Panc1 (cell line): ENCODE measurements at places on chromosomes 2 and 18. TPM values are rescaled to one million over a fixed set of nuclear protein-coding genes. Genes with fewer than 3 reads are reported as not detected.

DNA sequence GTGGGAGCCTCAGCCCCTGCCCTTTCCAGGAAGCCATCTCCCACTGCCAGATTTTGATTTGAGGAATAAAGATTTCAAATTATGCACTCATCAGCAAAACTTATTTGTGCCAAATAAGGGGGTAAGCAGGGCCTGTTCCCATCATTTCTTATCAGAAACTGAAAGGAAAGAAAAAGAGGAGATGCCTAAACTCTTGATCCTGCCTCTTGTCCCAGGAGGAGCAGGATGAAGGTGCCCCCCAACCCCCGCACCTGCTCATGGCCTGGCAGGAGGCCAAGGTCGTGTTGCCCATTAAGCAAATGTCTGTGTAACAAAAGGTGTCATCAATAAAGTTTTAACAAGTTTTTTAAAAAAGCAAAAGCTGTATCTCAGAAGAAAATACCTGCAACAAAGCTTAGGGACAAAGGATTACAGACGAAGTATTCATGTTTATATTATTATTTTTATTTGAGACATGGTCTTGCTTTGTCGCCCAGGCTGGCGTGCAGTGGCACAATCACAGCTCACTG, 80.0 kb downstream of the INPP5D start:
- no peaks in the 10 kb centered on the region for H3K36me3 ChIP-seq
- no peak for DNase-seq
- H3K27me3 ChIP-seq: no peaks in the 10 kb centered on the region
- no peak overlapping the region for H3K27ac ChIP-seq
- H3K4me3 ChIP-seq: no peak overlapping the region

GRCh38 chr2:73640511-73640911, 1.7 kb downstream of the NAT8 start:
- DNase-seq: no peak
- no peaks in the 10 kb centered on the region for H3K4me1 ChIP-seq
- H3K36me3 ChIP-seq: no peaks in the 10 kb centered on the region
- no peak overlapping the region for H3K27ac ChIP-seq
- no peaks in the 10 kb centered on the region for H3K27me3 ChIP-seq
- no peak overlapping the region for H3K4me3 ChIP-seq

GRCh38 chr2:140863713-140864112, 1267.1 kb downstream of the LRP1B start:
- H3K27ac ChIP-seq: no peak overlapping the region
- DNase-seq: peak; percentile 39
- no peaks in the 10 kb centered on the region for H3K27me3 ChIP-seq
- H3K4me3 ChIP-seq: no peak overlapping the region
- H3K4me1 ChIP-seq: no peaks in the 10 kb centered on the region

DNA sequence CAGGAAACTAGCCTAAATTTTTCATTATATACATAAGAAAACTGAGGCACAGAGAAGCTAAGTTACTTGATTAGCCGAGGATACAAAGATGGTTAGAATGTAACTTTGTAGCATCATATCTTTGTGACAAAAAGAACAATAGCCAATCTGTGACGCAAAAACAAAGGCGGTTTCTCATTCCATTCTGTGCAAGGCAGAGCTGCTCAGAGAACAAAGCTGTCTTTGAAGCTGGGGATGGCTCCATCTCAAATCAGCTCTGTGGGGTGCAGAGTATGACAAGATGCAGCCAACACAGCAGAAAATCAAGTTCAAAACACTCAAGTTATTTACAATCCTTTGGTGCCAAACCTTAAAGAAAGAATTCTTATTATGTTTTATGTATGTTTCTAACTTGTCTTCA, 81.9 kb upstream of the VWC2L start:
- no peak overlapping the region for H3K27ac ChIP-seq
- no peaks in the 10 kb centered on the region for H3K4me1 ChIP-seq
- no peak for DNase-seq
- H3K27me3 ChIP-seq: no peaks in the 10 kb centered on the region
- no peaks in the 10 kb centered on the region for H3K36me3 ChIP-seq
- no peak overlapping the region for H3K4me3 ChIP-seq

DNA sequence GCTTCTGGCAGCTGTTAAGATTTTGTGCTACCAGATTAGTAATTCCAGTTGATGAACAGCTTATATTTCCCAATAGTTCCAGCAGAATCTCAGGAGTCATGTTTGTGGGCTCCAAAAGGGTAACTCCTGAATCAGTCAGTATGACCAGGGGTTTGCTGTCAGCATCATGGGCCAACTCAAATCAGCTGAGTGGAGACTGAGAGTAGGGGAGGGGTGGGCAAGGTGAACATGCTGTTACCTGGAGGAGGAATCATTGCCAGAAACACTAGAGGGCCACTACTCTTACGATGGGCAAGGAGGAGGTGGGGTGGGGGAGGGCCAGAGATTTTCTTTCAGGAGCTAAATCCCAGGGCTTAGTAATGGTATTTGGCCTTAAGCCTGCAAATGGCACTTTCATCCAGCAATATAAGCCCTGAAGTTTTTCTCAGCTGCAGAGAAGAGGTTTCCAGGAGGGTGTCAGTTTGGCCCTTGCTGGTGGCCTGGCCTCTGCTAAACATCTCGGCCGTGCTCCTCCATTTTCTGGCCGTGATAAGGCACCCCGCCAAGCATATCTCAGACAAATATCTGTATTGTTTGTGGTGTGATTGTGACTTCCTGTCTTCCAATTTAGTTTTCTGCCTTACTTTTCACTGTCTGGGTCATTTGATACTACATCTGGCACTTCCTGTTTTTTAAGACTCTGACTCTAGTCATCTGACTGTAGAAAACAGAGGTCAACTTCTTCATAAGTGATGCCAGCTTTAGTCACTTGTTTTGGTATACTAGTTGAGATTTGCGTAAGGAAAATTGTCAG, 120.5 kb upstream of the CXCR4 start:
- H3K36me3 ChIP-seq: no peaks in the 10 kb centered on the region
- H3K4me3 ChIP-seq: no peak overlapping the region
- DNase-seq: peak; percentile 8
- no peaks in the 10 kb centered on the region; the same call in 1 of the 2 replicates for H3K27me3 ChIP-seq

- H3K27me3 ChIP-seq: peaks cover 5% of the 10 kb centered on the region; the same call in 1 of the 2 replicates
- no peaks in the 10 kb centered on the region for H3K36me3 ChIP-seq
- no peak overlapping the region for H3K4me3 ChIP-seq
- H3K4me1 ChIP-seq: no peaks in the 10 kb centered on the region
Observed at GRCh38 chr2:30744823-30745222, 62.4 kb downstream of the CAPN13 start.

DNA sequence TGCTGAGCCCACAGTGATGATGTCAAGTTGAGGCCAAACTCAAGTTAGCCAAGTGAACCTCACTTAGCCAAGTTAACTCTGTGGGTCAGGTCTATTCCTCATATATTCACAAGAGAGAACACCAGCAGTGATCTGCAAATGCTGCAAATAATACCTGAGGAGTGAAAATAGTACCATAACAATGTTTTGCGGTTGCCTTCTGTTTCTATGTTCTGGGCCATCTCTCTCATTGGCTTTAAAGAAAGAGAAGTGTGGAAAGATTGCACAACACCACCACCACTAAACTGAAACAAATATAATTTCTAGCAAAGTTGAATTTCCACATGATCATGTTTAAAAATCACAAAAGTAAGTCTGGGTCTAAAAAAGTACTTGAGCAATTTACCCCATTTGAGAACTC, 211.1 kb upstream of the GALNT5 start:
- H3K4me3 ChIP-seq: no peak overlapping the region
- H3K36me3 ChIP-seq: no peaks in the 10 kb centered on the region
- H3K4me1 ChIP-seq: no peaks in the 10 kb centered on the region

The GREB1 gene
- total RNA-seq: 0.90 TPM

DNA sequence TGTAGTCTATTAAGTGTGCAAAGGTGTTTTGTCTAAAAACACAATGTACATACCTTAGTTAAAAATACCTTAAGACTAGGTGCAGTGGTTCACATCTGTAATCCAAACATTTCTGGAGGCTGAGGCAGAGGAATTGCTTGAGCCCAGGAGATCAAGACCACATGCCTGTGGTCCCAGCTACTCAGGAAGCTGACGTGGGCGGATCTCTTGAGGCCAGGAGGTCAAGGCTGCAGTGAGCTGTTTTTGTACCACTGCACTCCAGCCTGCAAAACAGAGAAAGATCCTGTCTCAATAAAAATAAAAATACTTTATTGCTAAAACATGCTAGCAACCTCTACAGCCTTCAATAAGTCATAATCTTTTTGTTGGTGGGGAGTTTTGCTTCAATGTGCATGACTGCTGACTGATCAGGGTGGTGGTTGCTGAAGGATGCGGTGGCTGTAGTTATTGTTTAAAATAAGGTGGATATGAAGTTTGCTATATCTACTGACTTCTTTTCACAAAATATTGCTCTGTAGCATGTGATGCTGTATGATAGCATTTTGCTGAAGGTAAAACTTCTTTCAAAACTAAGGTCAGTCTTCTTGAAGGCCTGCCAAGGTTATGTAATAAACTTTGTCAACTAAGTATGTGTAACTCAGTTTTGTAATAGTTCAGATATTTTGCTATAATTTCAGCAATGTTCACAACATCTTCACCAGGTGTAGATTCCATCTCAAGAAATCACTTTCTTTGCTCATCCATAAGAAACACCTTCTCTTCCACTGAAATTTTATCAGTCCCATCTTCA, 1238.0 kb upstream of the NRXN1 start:
- H3K27me3 ChIP-seq: no peaks in the 10 kb centered on the region
- no peaks in the 10 kb centered on the region for H3K4me1 ChIP-seq
- H3K36me3 ChIP-seq: no peaks in the 10 kb centered on the region

The TMEM169 gene
- total RNA-seq: 0.74 TPM

- peaks cover 14% of the 10 kb centered on the region for H3K4me1 ChIP-seq
- peak overlapping the region; percentile 75 for H3K27ac ChIP-seq
- H3K27me3 ChIP-seq: no peaks in the 10 kb centered on the region
Observed at GRCh38 chr2:168490015-168490874, 34.2 kb downstream of the CERS6 start.

DNA sequence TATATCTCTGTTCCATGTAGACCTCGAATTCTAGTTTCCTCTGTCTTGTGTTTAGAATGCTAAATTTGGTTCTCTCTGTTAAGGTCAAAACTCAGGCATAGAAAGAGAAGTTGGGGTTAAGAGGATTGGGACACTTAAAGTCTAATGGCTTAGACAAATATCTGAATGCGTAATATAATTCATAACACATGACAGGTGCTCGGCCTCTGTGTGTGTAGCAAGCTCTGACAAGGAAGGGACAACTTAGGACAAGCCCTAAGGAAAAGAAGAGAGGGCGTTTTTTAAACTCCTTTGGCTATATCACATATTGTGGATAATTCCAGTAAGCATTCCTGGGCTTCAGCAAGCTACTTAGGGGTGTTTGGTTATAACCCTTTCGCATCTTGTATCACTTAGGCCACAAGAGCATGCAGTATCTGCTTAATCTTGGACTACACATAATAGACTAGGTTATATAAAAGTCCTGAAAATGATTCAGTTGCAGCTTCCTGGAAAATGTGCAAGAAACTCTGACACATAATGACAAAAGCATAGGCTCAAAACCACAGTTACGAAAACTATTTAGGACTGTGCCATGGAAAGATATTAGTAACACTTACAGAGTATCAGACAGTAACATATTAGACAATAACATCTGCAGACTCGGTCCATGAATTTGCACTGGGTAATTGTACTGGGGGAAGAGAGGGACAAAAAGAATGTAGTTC, 16.1 kb upstream of the CREB1 start:
- peak; percentile 87 for DNase-seq
- H3K4me3 ChIP-seq: no peak overlapping the region
- no peak overlapping the region for H3K27ac ChIP-seq
- H3K36me3 ChIP-seq: no peaks in the 10 kb centered on the region

- no peaks in the 10 kb centered on the region for H3K4me1 ChIP-seq
- H3K36me3 ChIP-seq: peaks cover 2% of the 10 kb centered on the region; the same call in 1 of the 2 replicates
- H3K27me3 ChIP-seq: peaks cover 8% of the 10 kb centered on the region
- peak overlapping the region; percentile 61 for H3K4me3 ChIP-seq
- DNase-seq: no peak
- H3K27ac ChIP-seq: no peak overlapping the region
Observed at GRCh38 chr18:2907550-2908135, 60.8 kb downstream of the EMILIN2 start.

GRCh38 chr2:242046206-242046826, 176.8 kb downstream of the RTP5 start:
- no peaks in the 10 kb centered on the region for H3K36me3 ChIP-seq
- H3K4me1 ChIP-seq: no peaks in the 10 kb centered on the region
- no peak for DNase-seq
- H3K4me3 ChIP-seq: no peak overlapping the region
- H3K27ac ChIP-seq: no peak overlapping the region
- H3K27me3 ChIP-seq: peaks cover 9% of the 10 kb centered on the region

DNA sequence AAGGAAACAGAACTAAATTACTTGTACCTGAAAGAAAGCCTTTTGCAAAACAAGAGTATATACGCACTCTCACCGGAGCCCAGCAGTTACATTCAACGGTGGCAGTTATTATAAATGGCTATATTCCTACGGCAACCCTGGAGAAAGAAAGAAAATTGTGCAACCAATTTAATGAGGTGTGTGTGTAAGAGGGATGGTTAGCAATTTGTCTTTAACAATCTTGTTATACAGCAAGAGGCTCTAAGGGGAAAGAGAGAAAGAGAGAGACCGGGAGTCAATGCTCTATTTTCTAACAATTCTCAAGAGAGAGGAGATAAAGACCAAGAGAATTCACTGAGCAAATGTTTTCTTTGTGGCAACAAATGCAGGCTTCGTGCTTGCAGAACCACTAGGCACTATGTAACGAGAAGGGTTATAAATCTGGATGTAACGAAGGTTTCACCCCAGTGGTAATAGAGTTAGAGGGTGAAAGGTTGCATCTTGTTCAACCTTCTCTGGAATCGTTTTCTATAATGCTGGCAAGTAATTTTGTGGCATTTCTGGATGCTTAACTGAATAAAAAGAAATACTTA, 359.1 kb upstream of the SPRED2 start:
- no peaks in the 10 kb centered on the region for H3K27me3 ChIP-seq
- no peaks in the 10 kb centered on the region for H3K4me1 ChIP-seq
- H3K27ac ChIP-seq: no peak overlapping the region
- no peaks in the 10 kb centered on the region for H3K36me3 ChIP-seq
- DNase-seq: no peak
- H3K4me3 ChIP-seq: no peak overlapping the region

- H3K27ac ChIP-seq: no peak overlapping the region
- no peaks in the 10 kb centered on the region for H3K36me3 ChIP-seq
- no peak for DNase-seq
- H3K27me3 ChIP-seq: no peaks in the 10 kb centered on the region
- H3K4me1 ChIP-seq: no peaks in the 10 kb centered on the region
- H3K4me3 ChIP-seq: no peak overlapping the region
Observed at GRCh38 chr2:239061824-239062570, 214.1 kb downstream of the TWIST2 start.

DNA sequence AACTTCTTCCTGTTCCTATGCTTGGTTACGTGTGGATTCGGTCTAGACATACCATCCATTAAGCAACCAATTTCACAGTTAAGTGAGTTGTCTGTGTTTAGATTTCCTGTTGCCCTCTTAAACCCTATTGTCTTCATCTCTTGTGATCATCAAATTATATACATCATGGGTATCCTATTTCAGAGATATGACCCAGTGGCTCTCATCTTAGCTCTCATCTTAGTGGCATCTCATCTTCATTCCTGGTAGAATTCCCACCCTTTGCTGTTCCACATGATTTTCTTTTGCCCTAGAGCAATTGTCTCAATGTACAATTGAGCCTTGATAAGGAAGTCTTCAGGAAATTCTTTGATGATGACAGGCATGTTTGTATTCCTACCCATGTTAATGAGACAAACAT, 29.4 kb upstream of the FN1 start:
- DNase-seq: no peak
- no peaks in the 10 kb centered on the region for H3K36me3 ChIP-seq
- no peaks in the 10 kb centered on the region for H3K27me3 ChIP-seq
- no peaks in the 10 kb centered on the region for H3K4me1 ChIP-seq
- no peak overlapping the region for H3K4me3 ChIP-seq
- no peak overlapping the region for H3K27ac ChIP-seq
